ENCODE measurements at places on chromosomes 11 and 22.

GRCh38 chr11:72349053-72349452 is 85.3 kb downstream of the CLPB start:
- no peak for DNase-seq

- DNase-seq: no peak
Measured at GRCh38 chr11:69468221-69468620, 13.2 kb upstream of the LINC01488 start.

DNA sequence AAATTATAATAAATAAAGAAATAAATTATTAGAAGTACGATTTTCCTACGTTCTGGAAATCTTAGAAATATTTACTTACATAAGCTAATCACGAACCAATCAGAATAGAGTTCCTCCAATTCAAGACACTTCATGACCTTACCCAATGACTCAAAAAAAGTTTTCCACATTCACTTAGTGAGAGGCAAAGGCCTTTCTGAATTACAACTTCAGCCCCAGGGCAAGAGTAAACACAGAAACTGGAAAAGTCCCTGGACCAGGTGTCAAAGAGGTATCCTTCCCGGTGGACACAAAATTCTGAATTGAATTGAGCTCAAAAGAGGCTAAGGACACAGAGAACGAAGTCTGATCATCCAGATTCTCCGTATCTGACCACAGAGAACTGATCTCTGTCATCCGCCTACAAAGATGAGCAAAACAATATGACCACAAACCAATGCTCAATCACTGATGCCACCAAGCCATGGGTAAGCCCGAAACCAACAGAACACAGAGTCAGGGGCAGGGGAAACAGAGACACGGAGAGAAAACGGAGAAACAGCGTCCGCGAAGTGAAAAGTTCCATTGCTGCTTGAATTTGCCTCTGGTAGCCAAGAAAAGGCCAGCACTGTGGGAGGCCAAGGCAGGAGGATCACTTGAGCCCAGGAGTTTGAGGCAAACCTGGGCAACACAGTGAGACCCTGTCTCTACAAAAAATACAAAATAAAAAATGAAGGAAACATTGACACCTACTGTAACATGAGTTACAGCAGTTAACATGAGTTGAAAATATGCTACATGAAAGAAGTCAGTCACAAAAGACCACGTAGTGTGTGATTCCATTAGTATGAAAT is 6.8 kb downstream of the BID start:
- DNase-seq: peak; percentile 39

DNA sequence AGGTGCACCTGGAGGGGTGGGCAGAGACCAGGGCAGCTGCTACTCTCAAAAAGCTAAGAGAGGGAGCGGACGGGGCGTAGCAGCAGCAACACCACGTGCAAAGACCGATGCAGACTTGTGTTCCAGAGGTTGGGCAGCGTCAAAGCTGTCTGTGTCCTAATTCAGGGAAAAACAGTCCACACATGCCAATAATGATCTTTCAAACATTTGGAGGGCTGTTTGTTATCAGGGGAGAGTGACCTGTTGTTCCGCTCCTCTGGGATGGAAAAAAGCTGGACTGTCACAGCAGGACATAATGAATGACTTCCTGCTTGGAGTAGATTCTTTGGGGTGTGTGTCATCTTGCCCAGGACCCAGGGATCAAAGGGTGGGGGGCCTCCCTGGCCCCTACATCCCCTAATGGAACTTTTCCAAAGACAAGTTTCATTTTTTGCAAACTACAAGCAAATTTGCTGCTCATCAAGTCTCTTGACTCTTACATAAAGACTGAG is 6.2 kb upstream of the FBLN1 start:
- DNase-seq: no peak

DNA sequence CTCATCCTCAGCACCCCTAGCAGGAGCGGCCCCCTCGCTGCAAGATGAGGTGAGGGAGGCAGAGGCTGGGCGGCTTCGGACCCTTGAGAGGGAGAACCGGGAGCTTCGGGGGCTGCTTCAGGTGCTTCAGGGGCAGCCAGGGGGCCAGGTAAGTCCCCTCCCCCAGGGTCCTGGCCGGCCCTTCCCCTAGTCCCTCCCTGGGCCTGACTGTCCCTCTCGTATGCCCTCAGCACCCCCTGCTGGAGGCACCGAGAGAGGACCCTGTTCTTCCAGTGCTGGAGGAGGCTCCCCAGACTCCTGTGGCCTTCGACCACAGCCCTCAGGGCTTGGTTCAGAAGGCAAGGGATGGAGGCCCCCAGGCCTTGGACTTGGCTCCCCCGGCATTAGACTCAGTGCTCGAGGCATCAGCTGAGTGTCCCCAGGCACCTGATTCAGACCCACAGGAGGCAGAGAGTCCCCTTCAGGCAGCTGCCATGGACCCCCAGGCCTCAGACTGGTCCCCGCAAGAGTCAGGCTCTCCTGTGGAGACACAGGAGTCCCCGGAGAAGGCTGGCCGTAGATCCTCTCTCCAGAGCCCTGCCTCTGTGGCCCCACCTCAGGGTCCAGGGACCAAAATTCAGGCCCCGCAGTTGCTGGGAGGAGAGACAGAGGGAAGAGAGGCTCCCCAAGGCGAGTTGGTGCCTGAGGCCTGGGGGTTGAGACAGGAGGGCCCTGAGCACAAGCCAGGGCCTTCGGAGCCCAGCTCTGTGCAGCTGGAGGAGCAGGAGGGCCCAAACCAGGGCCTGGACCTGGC is 4.0 kb downstream of the CCDC88B start:
- DNase-seq: no peak

DNA sequence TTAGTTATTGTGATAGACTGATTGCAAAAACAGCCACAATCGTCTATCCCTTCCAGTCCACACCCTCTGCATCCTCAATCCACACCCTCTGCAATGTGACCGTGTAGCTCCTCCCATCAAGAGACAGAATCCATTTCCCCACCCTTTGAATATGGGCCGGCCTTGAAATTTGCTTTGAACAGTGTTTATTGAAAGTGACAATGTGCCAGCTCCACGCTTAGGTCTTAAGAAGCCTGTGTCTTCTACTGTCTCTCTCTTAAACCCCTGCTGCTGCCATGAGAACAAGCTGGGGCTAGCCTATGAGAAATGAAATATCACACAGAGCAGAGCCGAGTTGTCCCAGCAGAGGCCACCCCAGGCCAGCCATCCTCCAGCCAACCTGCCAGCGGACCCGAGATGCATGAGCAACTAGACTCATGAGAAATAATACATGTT is 22.3 kb upstream of the MICAL2 start:
- no peak for DNase-seq

DNA sequence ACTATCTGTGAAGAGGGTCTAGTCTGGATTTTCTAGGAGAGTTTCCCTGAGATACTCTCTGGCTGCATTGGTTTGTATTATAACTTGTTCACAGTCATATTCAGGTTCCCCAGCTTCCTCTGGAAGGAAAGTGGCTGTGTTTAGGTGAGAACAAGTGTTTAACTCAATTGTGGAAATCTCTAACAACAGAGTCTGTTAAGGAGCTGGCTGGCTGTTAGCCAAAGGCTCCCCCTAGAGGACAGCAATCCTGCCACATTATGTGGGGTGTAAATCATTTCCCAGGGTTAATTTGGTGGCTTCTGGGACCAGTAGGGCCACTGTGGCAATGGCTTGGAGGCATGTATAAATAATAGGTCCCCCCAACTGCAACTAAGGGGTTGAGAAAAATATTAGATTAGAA is 18.4 kb downstream of the MS4A6E start:
- no peak for DNase-seq

GRCh38 chr11:97502201-97502600 is 1112.4 kb downstream of the JRKL start:
- DNase-seq: no peak

DNA sequence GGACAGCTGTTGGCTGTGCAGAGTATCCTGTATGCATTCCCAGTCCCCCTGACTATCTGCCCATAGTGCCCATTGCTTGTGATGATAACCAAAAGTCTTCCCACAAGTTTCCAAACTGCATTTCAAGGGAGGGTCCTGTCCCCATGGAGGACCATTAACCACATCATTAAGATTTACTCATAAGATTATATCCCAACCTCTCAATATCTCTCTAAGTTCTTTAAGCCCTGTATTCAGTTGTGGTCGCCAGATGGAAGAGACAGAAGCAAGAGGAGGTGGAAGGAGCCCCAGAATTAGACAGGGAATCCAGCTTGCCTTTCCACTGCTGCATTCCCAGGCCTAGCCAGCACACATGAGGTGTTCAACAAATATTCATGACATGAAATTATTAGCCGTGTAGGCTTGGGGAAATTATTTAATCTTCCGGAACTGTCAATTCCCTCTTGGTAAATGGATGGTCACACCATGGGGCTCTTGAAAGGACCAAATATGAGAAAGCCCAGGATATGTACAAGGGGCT is 42.6 kb upstream of the TIMP3 start:
- no peak for DNase-seq

GRCh38 chr22:48654492-48654891 is 1173.2 kb downstream of the BRD1 start:
- DNase-seq: no peak

DNA sequence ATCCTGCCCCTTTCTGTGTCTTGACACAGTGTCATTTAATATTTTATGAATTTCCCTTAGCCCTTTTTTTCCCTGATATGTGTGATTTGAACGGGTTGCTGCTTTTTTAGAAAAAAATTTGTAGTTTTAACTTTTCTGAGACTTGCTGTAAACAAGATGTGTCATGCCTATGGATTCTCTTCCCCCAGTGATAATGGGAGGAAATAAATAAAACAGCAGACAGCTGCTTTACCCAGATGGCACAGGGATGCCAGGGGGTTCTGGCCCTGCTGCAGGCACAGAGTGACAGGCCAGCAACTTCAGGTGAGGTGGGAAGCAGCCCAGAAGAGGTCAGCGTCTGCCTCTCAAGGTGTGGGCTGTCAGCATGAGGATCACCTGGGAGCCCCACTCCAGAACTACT is 266.9 kb downstream of the KIRREL3 start:
- no peak for DNase-seq

DNA sequence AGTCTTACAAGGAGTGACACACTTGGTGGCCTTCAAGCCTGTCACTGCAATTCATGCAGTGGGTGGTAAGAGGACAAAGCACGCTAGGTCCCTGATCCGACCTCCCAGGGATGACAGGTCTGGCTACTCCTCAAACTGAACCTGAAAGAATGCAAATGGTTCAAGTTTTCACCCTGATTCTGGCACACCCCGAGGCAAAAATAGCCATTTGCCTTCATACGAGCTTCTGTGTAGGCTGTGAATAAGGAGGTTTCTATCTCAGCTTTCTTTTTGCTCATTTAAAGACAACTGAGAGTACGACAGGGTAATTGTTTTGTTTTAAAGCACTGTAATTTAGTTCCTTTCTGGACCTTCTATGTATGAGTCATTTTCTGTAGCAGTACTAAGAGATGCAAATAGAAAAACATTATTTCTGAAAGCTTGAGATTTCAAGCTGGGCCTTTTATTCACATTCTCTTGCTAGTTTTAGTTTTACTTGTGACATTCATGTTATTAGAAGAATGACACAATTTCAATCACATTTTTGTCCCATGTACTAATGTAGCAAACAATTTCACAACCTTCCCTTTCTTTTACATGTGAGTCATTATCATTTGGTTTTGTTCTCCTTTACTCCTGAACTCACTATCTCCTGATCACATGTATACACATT is 56.6 kb upstream of the FDX1 start:
- no peak for DNase-seq

DNA sequence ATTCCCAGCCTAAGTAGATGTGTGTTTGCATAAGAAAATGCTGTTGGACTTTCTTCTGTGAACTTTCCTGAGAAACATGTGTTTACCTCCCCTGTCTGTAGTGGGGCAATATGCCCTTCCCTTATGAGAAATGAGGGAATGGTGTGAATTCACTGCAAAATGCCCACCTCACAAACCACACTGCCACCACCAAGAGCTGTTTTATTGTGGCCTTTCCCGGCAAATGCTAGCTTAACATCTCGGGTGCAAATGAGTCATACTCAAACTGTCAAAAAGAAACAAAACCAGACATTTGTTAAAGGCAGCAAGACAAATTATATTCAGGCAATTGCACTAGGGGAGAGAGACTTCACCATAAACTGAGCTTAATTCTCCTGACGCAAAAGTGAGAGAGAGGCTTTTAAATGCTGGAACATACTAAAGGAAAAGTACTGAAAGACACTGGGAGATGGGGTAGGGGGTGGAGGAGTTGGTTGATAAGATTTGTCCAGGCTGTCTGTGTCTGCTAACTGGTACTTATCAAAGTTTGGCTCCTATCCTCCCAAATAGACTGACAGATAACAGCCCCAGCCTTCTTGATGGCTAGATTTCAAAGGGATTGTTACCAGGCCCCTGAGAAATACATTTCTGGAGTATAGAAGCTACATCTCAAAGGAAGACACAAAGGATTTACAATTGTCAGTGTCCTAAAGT is 70.9 kb upstream of the OR5AK2 start:
- DNase-seq: no peak

GRCh38 chr11:128282053-128282452 is 305.3 kb downstream of the ETS1 start:
- no peak for DNase-seq

DNA sequence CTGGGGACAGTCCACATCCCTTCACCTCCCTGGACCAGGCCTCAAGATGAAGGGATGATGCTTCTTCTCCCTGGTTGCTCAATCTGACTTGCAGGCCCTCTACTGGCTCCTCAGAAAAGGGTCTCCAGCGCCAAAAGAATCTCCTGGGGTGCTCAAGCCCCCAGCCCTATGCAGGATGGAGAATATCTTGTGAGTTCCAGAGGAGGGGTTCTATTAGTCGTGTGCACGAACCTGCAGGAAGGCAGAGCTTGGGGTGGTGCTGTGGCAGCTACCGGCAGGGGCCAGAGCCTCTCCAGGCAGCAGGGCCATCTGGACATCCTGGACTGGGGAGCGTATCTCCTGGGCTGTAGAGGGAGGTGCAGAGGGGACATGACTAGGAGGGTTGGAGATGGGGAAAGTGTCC is 1339.5 kb downstream of the BRD1 start:
- DNase-seq: no peak

DNA sequence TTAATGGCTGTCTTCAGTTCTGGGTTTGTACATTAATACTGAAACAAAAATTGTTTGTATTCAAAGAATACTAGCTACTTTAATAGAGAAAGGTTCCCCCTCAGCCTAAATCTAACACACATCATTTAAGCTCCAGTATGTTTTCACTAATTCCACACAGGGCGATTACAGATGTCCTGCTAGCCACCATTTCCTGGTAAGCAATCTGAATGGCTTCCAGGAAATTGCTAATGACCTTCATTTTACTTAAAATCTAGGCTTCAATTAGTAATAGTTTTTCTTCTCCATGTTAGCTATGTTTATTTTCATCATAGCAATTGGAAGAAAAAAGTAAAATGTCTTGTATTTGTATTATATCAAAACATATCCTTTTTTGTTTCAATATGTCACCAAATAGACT is 132.8 kb downstream of the SOX6 start:
- no peak for DNase-seq

DNA sequence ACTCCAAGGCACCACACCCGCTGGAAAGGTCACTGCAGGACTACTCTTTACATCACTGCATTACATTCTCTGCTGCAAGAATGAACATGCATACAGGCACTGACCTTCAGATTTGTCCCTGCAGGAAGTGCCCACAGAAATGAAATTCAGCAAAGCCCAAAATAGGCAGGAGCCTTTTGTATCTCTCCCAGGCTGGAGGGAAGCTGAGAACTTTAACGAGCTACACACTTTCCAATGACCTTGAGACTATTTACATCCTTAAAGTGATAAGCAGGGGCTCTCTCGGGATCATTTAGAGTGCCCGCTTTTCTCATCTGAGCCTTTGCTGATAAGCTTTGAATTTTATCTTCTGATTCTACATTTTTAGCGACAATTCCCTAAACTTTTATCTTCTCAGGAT is 12.5 kb downstream of the FEZ1 start:
- DNase-seq: no peak

- no peak for DNase-seq
Measured at GRCh38 chr11:12754582-12755234, 80.5 kb downstream of the TEAD1 start.
